ENCODE measurements at places on chromosomes 5 and 9.

DNA sequence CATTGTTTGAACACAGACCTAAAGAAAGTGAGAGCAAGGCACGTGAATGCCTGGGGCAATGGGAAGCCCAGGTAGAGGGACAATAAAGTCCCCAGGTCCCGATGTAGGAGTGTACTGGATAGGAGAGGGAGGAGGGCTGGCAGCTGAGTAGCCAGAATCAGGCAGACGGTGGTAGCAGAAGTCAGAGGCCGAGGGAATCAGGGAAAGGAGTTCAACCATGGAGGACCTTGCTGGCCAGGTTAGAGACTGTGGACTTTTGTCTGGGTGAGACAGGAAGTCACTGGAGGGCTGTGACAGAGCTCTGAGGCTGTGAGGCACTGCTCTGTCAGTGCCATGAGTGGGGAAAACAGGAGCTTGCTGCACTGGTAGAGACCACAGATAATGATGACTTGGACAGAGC, 248.2 kb downstream of the EFNA5 start:
- DNase-seq, result no peak

DNA sequence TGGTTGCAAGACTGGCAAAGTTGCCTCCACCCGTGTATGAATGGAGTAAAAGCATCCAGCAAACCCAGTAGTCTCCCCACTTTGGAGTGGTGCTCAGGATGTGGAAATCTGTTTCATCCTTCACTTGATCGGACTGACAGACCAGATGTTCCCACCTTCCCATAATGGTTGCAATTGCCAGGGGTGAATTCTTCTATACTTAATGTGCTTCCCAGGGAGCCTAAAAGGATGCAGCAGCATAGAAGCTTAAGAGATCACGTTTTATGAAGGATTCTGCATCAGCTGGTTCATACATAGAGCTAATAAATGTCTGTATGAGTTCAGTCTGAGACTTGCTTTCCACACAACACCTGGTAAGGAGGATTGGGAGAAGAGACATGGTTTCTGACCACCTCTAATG, 198.8 kb upstream of the S1PR3 start:
- DNase-seq, result no peak

DNA sequence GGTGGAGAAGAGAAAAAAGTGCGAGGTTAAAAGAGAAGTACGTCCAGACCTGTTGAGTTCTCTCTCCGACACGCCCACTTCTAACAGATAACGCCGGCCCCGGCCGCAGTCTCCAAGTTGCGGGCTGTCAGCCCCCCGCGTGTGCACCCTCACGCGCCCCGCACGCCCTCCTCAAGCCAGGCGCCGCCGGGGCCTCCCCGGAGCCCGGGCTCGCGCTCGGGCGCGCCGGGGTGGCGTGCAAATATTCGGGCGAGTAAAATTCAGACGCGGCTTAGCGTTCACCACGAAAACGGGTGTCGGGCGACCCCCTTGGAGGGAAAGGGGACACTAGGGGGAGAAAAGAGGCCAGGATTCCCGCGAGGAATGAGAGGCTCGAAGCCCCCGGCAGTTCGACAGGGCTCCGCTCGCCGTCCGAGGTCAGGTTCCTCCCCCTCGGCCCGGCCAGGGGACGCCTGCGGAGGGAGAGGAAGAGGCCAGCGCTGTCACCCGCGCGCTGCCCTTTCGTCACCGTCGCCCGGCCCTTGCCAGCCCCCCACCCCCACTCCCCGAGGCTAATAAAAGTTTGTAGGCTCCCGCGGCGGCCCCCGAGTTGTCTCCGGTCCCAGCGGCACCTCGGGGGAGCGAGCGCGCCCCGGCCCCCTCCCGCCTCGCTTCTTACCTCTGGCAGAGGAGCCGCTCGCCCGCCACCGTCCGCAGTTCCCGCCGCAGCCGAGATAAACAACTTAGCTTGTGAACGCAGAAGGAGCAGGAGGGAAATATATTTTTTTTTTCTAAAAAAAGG, 743 bp downstream of the NR3C1 start:
- peak; percentile 47 for DNase-seq

DNA sequence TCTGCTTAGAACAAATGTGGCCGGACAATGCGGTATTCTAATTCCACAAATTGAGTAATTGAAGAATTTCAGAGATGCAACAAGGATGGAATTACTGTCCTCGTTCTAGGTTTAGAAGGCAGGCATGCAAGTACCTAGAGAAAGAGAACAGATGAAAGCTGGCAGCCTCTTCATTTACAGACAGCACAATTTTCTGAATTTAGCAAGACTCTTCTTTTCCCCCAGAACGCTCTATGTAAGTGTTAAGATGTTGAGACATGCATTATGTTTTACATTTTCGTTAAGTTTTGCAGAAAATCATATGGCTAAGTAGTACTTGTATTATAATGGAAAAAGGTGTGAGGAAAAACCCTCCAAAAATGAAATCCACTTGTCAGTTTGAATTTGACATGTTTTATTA, 259.5 kb upstream of the ARRDC3 start:
- no peak for DNase-seq

DNA sequence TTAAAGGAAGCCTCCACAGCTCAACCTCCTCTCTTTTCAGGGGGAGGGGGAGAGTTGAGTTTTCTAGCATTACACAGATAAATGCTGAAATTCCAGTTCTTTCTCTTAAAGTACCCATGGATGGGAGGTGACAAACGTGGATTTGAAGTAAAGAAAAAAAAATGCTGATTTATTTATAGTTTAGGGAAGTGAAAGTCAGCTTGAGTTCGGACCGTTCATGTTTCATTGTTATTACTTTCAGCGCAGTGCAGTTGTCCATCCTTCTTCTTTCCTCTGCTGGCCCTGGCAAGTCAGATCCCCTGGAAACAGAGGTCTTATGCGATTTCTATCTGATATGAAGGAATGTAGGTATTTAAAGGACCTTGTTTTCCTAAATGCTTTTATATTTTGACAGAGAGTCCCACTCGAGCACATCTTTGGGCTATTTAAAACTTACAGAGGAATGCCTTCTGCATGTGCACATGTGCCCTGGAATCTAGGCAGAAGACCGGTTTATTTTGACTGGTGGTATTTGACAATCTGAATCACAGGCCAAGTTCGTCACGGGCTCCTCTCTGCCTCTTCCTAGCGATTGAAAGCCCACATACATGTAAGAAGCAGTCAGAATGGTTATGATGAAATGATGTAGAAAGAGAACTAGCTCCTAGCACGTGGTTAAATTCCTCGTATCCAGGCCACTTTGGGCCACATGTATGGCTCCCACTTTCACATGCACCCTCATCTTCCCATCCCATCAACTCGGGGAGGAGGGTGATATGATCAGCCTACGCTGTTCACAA, 385.2 kb upstream of the KLF4 start:
- DNase-seq, result no peak

- DNase-seq, result peak; percentile 32
These were observed 94.5 kb upstream of the SPATA31D4 start for GRCh38 chr9:81833563-81834345.

DNA sequence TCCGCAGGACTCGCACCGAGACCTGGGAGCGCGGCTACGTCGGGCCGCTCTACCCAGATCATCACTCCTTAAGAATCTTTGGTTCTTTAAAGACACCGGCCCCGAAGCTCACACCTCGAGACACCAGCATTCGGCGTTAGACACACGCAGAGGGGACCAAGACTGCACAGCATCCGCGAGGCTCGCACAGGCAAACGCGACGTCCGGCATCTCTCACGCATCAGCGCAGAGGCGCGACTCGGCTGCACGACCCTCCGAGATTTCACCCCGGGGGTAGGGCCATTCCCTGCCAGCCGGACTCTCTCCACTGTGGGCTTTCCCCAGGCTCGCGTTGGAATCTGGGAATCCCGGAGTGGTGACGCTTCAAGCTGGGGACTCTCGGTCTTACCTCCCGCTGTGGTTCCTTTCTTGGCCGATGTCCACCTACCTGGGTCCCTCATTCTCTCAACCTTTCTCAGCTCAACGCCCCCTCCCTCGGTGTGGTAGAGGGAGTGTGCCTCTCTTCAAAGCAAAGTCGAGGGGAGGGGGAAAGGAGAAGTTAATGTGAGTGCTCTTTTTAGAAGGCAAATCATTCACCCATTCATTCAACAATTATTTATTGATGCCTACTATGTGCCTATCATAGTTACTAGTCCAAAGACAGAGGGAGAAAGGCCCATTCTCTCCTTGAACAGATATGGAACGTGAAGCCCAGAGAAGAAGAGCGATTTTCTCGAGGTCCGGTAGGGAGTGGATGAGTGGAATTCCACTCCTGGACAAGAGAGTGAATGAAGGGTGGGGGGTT, 1.3 kb upstream of the HAND1 start:
- DNase-seq, result no peak

All from AG08396 (cell line).